ENCODE measurements at places on chromosomes 7 and 10.

DNA sequence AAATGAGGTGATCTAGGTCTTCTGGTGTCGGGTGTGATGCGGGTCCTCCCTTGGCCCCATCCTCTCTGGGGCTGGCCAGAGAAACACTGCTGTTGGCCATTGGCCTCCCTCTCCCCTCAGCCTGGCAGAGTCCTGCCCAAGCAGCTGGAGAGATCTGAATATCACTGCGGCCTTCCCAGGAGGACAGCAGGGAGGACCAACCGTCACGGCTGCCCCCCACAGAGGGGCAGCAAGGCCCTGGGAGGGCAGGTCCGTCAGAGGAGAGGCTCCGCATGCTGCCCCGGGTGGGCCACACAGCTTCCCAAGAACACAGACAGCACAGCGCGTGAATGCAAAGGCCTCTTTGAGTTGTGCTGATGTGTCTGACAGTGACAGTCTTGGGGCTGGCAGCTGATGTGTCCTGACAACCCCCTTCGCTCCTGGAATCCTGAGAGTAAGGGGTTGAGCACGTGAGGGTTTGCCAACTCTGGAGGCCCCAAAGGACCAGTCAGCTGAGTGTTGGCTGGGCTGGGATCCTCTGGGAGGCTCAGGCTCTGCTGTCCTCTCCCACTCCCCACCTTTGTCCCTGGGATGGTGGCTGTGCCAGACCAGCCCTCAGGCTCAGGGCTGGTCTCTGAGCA, 132.5 kb upstream of the UNC5B start:
- no peak for DNase-seq

- peak; percentile 46 for DNase-seq
Measured at GRCh38 chr10:110311357-110311949, 6.7 kb upstream of the SMNDC1 start.

DNA sequence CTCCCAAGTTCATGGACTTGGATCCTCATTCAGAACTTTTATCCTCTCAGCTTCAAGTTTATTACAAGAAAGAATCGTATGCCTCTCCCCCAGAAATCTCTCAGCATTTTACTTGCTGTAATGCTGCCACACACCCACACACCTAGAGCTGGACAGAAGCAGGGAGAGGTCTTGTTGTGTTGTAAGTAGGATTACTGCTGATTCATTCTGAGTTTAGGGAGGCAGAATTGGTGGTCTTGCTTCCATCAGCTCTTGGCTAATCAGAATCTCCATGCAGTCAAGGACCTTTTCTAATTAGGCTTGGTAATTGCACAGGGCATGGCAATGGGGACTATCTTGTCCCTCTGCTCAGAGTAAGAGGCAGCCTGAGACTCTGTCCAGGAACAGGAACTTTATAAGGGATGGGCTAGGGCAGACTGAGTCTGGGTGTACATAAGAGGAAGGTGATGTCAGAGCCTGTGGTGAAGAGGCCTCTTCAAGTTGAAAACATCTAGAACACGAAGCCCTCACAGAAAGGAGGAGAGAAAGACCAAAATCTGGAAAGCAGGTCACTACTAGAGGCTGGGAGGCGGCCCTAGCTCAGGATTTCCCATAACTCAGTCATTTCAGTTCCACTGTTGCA, 7.0 kb upstream of the PTPRE start:
- no peak for DNase-seq

GRCh38 chr10:6579183-6579903, 733 bp downstream of the PRKCQ start:
- DNase-seq, result peak; percentile 50

- no peak for DNase-seq
Measured at GRCh38 chr7:151150388-151150787, 17.1 kb downstream of the GBX1 start.

- no peak for DNase-seq
Measured at GRCh38 chr7:74293577-74293908, 4.3 kb downstream of the CLIP2 start.

GRCh38 chr10:79328737-79329504, 18.3 kb upstream of the PPIF start:
- no peak for DNase-seq

- DNase-seq, result no peak
Measured at GRCh38 chr10:84176836-84177474, 3.4 kb downstream of the GPR15LG start.

GRCh38 chr10:12869427-12869826, 132.1 kb downstream of the CCDC3 start:
- no peak for DNase-seq

- DNase-seq, result no peak
Measured at GRCh38 chr10:1160561-1161314, 104.6 kb downstream of the WDR37 start.

DNA sequence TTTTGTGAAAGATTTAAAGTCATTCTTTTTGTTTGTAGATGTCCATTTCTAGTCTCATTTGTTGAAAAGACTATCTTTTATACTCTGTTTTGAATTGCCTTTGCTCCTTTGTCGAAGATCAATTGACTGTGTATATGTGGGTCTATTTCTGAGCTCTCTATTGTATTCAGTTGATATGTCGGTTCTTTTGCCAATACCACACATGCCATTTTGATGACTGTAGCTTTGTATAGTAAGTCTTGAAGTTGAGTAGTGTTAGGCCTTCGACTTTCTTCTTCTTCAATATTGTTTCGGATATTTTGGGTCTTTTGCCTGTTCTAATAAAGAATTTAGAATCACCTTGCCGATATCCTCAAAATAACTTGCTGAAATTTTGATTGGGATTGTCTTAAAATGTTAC, 104.5 kb downstream of the CCSER2 start:
- no peak for DNase-seq

- no peak for DNase-seq
Measured at GRCh38 chr7:84647797-84648757, 453.5 kb upstream of the SEMA3A start.

DNA sequence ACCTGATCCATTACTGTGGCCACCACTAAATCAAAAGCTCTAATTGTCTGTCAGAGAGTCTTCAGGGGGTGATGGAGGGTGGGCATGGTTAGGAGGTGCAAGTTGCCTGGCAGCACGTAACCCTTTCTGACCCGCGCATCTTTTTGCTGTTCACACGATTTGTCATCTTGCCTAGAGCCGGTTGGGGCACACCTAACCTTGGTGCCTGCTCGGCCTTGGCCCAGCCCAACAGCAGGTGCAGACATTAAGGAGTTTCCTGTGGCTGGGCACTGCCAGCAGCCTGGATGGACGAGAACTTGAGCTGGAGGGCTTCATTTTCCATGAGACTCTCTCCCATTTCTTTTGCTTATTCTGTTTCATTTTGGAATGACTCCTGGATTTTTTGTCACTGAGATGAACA, 41.0 kb upstream of the PTF1A start:
- DNase-seq, result no peak

DNA sequence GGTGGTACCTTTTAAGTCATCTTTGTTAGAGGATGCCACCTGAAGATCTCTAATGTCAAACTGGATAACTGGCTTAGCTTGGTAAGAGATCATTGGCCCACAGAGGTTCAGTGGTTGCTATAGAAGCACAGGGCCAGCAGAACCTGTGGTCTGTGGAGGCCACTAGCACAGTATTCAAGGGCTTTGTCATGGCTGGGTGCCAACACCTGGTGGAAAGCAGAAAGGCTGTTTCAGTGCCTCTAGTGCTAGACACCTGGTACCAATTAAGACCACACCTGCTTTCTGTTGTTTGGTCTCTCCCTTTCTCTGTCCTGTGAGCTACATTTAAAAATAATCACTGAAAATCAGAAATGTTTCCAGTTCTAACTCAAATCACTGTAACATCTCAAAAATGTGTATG, 10.0 kb upstream of the PCGF5 start:
- no peak for DNase-seq

- no peak for DNase-seq
Measured at GRCh38 chr7:47087866-47088265, 494.0 kb downstream of the TNS3 start.

All from globus pallidus (tissue), 1 donor.